ENCODE measurements at places on chromosomes 7 and 10.

DNA sequence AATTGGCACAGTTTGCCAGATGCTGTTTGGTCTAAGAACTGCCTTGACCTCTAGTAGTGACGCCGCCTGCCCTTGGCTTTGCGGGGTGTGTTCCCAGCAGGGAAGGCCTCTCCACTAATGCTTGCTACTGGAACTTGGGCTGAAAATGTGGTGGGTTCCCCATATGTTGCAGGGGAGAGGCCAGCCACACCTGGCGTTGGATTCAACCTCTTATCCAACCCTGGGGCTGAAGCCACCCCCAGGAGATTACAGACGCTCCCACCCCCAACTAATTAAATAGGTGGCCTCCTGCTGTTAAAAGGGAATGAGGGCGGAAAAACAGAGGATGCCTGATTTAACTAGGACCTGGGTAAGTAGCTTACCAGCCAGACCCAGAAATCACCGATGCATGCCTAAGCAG is 19.2 kb upstream of the ATOH7 start:
- no peak for DNase-seq

DNA sequence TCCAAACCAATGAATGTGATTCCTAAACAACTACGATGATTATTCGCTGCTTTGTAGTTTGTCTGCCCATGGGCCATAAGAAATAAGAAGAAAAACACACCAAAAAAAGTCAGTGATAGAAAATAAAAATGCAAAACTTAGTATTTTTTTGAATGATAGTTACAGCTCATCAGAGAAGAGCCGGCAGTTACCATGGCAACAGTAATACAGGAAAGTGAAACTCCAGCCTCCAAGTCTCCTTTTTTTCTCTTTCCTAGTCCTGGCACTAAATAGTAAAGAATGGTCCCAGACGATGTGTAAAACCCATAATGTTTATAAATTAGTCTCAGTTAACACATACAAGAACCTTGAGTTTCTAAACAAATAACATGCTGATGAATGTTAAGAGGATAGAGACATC is 21.6 kb upstream of the LHFPL3 start:
- no peak for DNase-seq

- DNase-seq: no peak
These were observed 126.2 kb upstream of the ACBD5 start for GRCh38 chr10:27366769-27367168.

- no peak for DNase-seq
These were observed 142.0 kb downstream of the HDAC9 start for GRCh38 chr7:18637516-18637915.

DNA sequence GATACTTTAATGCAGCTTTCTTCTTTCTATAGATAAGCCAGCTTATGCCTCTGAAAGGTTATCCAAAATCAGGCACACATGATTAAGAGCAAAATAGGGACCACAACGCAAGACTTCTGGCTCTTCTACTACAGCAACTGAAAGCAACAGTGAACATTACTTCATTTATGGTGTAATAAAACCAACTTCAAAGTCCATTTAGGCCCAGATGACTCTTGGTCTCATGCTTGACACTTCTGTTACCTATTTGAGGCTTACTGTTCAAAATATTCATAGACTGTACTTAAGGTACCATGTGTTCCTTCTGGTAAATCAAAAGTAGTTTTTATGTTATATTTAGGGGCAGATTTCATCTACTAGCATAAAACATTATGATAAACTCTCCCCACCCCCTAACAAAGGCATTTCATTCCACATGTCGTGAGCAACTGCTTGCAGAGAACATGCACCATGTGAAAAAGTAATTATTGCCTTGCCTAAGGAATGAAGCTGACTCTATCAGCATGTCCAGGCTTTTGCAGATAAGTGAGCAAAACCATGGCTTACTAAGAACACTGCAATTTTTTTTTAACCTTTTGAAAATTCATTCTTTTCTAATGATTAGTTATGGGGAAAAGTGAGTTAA is 154.9 kb upstream of the ITGB1 start:
- DNase-seq: no peak

GRCh38 chr7:4144811-4145510 is 537.1 kb upstream of the FOXK1 start:
- no peak for DNase-seq

DNA sequence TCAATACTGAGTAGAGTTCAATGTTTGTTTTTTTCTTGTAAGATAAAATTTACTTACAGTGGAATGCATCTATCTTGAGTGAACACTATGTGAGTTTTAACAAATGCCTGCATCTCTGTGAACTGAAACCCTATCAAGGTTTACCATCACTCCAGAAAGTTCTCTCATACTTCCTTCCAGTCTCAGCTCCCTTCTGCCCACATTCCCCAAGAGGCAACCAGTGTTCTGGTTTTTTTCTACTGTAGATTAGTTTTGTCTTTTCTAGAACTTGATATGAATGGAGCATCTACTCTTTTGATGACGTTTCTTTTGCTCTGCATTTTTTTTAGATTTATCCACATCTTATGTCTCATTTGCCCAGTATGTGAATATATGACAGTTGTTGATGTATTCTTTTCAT is 17.1 kb downstream of the WIPI2 start:
- DNase-seq: no peak

Measured in stimulated activated CD8-positive, alpha-beta memory T cell treated with anti-CD3 and anti-CD28 coated beads, Interleukin-15, amount 100 ng/mL, for 4 hours (primary cell).